Pulmonary artery endothelial cell (primary cell): ENCODE measurements at places on chromosomes 11 and 22. TPM values are rescaled to one million over a fixed set of nuclear protein-coding genes. Genes with fewer than 3 reads are reported as not detected.
A peak's percentile ranks its signal among the peaks of the same experiment; 100 is the strongest.

TENM4 gene
- total RNA-seq: under 0.01 TPM in 1 of 2 replicates, not detected in the other

DUSP8 gene
- total RNA-seq: 0.40 and 0.71 TPM in 2 replicates

RAG1 gene
- total RNA-seq: 0.78 and 1.1 TPM in 2 replicates

RIC3 gene
- under 0.01 TPM in 1 of 2 replicates, not detected in the other for total RNA-seq

OR10A2 gene
- total RNA-seq: not detected in 2 replicates

APOA1 gene
- not detected in 2 replicates for total RNA-seq

ZP1 gene
- not detected in 2 replicates for total RNA-seq

PYGM gene
- total RNA-seq: 0.13 and 0.35 TPM in 2 replicates

BBOX1 gene
- not detected in 2 replicates for total RNA-seq

DNA sequence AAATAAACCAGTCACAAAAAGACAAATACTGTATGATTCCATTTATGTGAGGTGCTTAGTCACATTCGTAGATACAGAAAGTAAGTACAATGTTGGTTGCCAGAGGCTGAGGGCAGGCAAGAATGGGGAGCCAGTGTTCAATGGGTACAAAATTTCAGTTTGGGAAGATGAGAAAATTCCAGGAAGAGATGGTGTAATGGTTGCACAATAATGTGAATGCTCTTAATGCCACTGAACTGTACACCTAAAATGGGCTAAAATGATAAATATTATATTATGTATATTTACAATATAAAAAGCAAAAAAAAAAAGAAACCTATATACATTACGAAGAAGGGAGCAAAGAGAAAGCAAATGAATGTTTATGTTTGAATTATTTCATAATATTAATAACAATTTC, 329.0 kb downstream of the C11orf87 start:
- DNase-seq: no peak

DNA sequence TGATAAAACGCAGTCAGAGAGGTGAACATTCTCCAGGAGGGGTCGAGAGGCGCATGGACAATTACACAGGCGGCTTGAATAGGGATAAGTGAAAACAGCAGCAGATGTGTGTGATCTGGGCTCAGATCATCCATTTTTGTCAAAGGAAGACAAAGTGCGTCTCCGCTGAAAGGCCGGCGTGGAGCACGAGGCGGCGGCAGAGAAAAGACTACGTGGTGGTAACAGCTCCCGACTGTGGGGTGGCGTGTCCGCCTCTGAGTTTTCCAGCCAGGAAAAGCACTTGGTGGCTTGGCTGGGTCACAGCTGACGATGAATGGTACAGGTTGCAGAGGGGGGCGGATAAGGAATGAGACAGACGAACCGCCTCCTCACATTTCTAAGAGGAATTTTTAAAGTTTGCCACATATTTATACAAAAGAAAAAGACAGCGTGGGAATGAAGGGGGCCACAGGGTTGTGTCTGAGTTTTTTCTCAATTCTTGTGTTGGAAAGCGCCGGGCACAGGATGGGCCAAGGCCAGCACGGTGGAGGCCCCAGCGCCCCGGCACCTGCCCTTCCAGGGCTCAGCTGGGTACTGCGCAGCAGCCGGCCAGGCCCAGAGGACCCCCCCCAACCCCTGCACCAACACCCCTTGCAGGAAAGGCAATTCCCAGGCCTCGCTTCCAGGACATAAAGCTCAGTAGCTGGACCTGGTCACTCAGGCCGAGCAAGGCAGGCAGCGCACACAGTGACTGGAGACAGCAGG, 80.4 kb downstream of the TRMU start:
- DNase-seq: no peak

- DNase-seq: no peak
Observed at GRCh38 chr11:12303421-12304149, 73.8 kb upstream of the PARVA start.

- DNase-seq: peak; percentile 26
Observed at GRCh38 chr11:118198370-118198769, 21.9 kb upstream of the SCN2B start.

DNA sequence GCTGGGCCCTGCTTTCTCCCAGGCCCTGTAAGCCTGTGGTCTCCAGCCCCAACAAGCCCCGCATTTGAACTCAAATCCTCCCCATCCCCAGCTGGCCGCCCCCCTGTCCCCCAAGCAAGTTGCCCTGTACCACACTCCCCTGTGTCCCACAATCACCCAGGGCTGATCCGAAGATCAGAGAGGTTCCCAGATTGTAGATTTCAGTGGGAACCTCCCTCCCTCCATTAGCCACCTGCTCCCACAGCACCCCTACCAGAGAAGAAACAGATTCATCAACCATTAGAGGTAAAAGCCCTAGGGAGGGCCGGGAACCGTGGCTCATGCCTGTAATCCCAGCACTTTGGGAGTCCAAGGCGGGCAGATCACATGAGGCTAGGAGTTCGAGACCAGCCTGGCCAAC, 107.5 kb downstream of the FEZ1 start:
- DNase-seq: no peak

GRCh38 chr11:66432597-66432996, 6.1 kb downstream of the MRPL11 start:
- no peak for DNase-seq

DNA sequence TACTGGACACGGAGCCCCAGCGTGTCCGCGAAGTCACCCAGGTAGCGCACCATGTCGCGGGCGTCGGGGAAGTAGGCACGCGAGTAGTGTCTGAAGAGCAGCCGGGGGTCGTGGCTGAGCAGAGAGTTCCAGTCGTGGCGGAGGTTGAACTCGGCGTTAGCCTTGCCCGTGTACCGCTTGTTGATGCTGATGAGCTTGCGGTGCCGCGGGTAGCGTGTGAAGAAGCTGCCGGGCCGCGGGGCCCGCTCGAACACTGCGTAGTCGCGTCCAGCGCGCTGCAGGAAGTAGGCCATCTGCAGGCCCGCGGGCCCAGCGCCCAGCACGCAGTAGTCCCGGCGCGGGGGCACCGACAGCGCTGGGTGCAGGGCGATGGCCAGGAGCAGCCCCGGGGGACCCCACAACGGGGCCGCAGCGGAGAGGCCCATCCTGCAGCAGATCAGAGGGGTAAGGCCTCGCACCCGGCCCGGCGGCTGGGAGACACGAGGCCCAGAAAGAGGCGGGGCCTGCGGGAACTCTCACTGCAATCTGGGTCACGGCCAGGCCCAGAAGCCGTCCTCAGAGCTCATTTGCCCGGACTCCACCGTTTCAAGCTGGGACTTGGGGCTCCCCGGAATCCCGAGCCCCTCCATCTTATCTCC, 723 bp downstream of the FOXRED2 start:
- DNase-seq: no peak

- no peak for DNase-seq
Observed at GRCh38 chr11:120676991-120677390, 165.4 kb downstream of the GRIK4 start.

GRCh38 chr22:47686594-47687345, 924.3 kb downstream of the TBC1D22A start:
- no peak for DNase-seq

GRCh38 chr11:134652586-134653255, 240.7 kb upstream of the B3GAT1 start:
- no peak for DNase-seq
